ENCODE measurements at places on chromosomes 4 and X. TPM values are rescaled to one million over a fixed set of nuclear protein-coding genes. Genes with fewer than 3 reads are reported as not detected.

Gene IL3RA
- polyA plus RNA-seq = 20.8 TPM

Gene MAGEB1
- not detected for polyA plus RNA-seq

Gene RPS6KA6
- polyA plus RNA-seq = 0.04 TPM

Gene SLC30A9
- 16.2 TPM for polyA plus RNA-seq

Gene SLC2A9
- polyA plus RNA-seq = 3.8 TPM

Gene POLA1
- 2.6 TPM for polyA plus RNA-seq

Gene UBQLN2
- polyA plus RNA-seq = 11.7 TPM

Gene GSX2
- not detected for polyA plus RNA-seq

Gene EDA
- 3.1 TPM for polyA plus RNA-seq

Measured in heart right ventricle (tissue), 16 donors.